ENCODE measurements at places on chromosomes 3 and 15.

DNA sequence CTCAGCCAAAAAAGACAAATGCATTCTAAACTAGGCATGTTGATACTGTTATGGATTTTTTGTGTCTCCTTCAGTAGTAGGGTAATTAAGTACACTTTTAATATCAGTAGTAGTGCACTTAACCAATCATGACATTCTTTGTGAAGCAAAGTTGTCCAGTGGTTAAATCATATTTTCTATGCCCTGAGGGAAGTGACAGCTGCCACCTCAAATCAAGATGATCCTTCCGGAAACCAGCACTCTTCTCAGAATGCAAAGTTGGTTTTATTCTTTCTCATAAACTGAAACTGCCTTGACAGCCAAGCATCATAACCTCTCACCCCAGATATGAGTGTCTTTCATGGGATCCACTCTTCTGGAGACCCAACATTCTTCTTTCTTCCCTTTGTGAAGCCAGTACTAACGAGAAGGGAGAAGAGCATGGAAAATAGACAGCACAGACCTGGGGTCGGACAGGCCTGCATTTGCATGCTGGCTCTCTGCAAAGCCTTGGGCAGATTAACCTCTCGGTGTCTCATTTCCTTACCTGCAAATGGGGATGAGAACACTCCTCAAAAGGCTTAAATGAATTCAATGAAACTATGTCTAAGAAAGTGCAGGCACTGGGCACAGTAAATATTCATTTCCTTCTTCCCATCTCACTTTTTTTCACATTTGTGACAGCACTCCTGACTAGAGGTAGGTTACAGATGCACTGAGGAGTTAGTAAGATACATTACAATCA is 13.2 kb downstream of the AAGAB start:
- DNase-seq = peak; percentile 58

- no peak for DNase-seq
These were observed 16.6 kb upstream of the PARP6 start for GRCh38 chr15:72288796-72289596.

- DNase-seq = no peak
These were observed 10.1 kb upstream of the DCP1A start for GRCh38 chr3:53357458-53357857.

DNA sequence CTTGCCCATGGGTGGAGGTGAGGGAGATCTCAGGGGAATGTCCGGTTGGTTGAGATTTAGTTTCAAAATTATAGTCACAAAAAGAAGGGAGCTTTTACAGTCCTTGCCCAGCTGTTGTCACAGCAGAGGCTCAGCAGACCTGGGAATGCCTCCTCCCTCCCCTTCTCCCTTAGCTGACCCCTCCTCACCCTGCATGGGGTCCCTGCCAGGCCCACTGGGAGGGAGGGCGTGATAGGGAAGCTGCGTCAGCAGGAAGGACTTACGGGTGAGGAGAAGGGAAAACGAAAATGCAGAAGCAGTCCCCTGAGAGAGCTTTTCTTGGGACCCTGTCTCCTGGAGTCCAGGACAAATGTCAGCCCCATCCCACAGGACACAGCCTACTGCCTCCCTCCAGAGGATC is 18.9 kb downstream of the SCN5A start:
- DNase-seq = no peak

GRCh38 chr3:155335724-155336354 is 42.4 kb upstream of the STRIT1 start:
- no peak for DNase-seq

DNA sequence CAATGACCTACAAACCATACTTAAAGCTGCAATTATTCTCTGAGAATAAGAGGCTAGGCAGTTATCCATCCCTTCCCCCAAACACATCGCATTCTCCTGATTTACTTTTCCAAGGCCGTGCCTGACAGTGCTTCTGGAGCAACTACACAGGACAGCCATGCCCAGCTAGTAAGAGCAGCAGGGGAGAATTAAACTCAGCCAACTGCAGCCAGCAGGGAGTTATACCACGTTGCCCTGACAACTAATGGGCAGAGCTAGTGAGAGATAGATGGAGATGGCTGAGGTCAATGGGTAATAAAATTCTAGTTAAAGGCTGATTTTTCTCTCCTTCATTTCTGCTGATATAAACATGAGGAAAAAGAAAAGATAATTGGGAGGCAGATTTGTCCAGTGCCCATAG is 193.8 kb upstream of the PPP2R3A start:
- DNase-seq = no peak

DNA sequence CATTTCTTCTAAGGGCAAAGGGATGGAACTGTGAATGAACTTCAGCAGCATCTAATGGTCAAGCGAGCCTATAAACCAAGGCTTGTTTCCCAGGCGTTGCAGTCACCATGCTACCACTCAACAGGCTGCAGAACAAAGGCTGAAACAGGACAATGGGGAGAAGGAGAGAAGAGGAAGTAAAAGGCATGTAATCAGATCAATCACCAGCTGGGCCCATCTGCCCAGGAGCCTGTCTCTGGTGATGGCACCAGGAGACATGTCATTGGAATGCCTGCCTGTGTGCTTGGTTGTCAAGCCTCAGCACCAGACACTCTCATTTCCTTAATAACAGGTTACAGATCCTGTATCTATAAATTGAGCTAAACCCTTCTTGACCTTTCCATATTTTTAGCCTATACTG is 81.7 kb upstream of the UMPS start:
- DNase-seq = no peak

DNA sequence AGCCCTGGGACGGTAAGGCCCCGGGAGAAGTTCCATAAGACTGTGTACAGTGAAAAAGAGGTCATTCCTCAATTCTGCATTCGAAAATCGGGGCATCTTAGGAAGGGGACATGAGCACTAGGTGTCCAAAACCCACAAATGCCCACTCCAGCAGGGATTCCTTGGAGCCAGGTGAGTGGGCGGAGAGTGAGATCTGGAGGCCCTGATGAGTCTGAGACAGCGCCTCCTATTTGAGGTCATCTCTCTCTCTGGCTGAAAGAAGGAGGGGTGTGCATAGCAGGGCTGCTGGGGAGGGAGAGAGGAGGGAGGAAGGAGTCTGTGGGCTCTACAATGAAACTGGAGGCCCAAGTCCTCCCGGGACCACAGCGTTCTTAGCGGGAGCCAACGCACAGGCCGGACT is 38.1 kb upstream of the LACTB start:
- no peak for DNase-seq

GRCh38 chr3:157122116-157122515 is 37.8 kb downstream of the CCNL1 start:
- DNase-seq = no peak
